ENCODE measurements at places on chromosomes 7 and 10. TPM values are rescaled to one million over a fixed set of nuclear protein-coding genes. Genes with fewer than 3 reads are reported as not detected.

The ZNF804B gene
- not detected for total RNA-seq

The ACSL5 gene
- not detected for total RNA-seq

The HOXA7 gene
- total RNA-seq = not detected

The PNLIPRP1 gene
- total RNA-seq = not detected

- H3K36me3 ChIP-seq = no peaks in the 10 kb centered on the region
- peaks cover 18% of the 10 kb centered on the region for H3K4me1 ChIP-seq
- H3K27me3 ChIP-seq = no peaks in the 10 kb centered on the region
- DNase-seq = no peak
- no peak overlapping the region for H3K4me3 ChIP-seq
Measured at GRCh38 chr7:52140851-52141250, 824.2 kb upstream of the COBL start.

- peaks cover 47% of the 10 kb centered on the region for H3K27me3 ChIP-seq
- no peak for DNase-seq
- H3K4me1 ChIP-seq = no peaks in the 10 kb centered on the region
- no peak overlapping the region for H3K27ac ChIP-seq
- H3K36me3 ChIP-seq = no peaks in the 10 kb centered on the region
- H3K4me3 ChIP-seq = no peak overlapping the region
Measured at GRCh38 chr7:113370910-113371309, 252.6 kb upstream of the SMIM30 start.

- H3K27ac ChIP-seq = no peak overlapping the region
- H3K4me3 ChIP-seq = no peak overlapping the region
- no peaks in the 10 kb centered on the region for H3K27me3 ChIP-seq
- H3K4me1 ChIP-seq = peaks cover 7% of the 10 kb centered on the region
- no peak for DNase-seq
Measured at GRCh38 chr10:33117816-33118215, 159.8 kb upstream of the ITGB1 start.

- no peaks in the 10 kb centered on the region for H3K27me3 ChIP-seq
- no peaks in the 10 kb centered on the region for H3K36me3 ChIP-seq
- no peak overlapping the region for H3K27ac ChIP-seq
- H3K4me3 ChIP-seq = no peak overlapping the region
- H3K4me1 ChIP-seq = no peaks in the 10 kb centered on the region
Measured at GRCh38 chr7:54811041-54811845, 52.2 kb upstream of the SEC61G start.

DNA sequence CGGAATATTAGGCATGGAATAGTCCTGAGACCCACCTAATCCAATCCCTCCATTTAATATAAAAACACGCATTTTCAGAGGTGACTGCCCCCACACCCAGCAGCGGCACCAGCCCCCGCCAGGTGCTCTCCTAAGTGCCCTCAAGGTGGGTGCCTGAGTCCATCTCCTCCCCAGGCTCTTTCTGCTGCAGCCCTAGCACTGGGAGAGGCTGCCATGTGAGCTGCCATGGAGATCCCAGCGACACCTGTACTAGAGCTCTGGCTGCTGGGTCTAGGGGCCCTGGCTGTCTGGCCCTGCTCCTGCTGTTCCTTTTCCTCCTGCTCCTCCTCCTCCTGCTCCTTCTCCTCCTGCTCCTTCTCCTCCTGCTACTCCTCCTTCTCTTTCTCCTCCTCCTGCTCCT is 191.1 kb upstream of the BMPER start:
- H3K4me1 ChIP-seq = peaks cover 8% of the 10 kb centered on the region
- H3K27ac ChIP-seq = no peak overlapping the region
- DNase-seq = no peak
- no peak overlapping the region for H3K4me3 ChIP-seq

- DNase-seq = peak; percentile 43
- no peak overlapping the region for H3K27ac ChIP-seq
- H3K4me3 ChIP-seq = peak overlapping the region; percentile 2
Measured at GRCh38 chr10:101215397-101216206, 13.7 kb downstream of the LBX1 start.

DNA sequence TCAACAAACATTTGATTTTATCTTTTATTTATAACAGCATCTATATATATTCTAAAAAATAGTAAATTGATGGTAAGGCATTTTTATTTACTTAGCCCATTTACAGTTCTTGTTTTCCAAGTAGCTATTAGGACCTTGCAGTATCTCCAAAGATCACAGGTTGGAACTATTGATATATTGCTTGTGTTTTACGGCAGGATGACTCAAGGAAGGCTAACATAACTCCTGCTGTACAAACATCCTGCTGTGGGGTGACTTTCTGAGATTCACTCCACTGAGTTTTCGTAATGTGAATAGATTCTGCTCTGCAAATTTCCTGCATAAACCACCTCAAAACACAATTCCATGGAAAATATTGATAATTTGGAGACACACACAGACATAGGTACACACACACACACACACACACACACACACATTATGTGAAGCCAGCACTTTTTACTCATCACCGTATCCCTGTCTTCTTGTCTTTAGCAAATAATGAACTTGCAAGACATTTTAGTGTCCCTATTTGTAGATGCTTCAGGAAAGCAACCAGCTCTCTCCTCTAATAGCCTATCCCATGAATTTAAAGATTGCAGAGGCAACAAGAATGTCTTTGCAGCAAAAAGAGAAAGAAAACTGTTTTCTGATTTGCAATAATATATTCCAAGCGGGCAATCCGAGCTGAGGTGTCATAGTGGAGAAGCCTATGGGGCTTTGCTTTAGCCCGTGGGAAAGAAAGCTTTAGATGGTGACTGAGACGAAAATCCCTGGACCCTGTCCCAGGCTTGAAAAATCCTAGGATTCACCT is 722 bp downstream of the AGR2 start:
- no peaks in the 10 kb centered on the region for H3K4me1 ChIP-seq
- H3K27ac ChIP-seq = no peak overlapping the region
- no peak overlapping the region for H3K4me3 ChIP-seq
- no peak for DNase-seq

- no peak for DNase-seq
- H3K36me3 ChIP-seq = no peaks in the 10 kb centered on the region
- peaks cover 17% of the 10 kb centered on the region for H3K4me1 ChIP-seq
- no peaks in the 10 kb centered on the region for H3K27me3 ChIP-seq
Measured at GRCh38 chr7:30863706-30864035, 48.0 kb upstream of the AQP1 start.

- H3K27me3 ChIP-seq = no peaks in the 10 kb centered on the region
- H3K36me3 ChIP-seq = peaks cover 6% of the 10 kb centered on the region
- DNase-seq = no peak
- H3K27ac ChIP-seq = no peak overlapping the region
Measured at GRCh38 chr10:63596924-63597323, 75.7 kb downstream of the REEP3 start.

DNA sequence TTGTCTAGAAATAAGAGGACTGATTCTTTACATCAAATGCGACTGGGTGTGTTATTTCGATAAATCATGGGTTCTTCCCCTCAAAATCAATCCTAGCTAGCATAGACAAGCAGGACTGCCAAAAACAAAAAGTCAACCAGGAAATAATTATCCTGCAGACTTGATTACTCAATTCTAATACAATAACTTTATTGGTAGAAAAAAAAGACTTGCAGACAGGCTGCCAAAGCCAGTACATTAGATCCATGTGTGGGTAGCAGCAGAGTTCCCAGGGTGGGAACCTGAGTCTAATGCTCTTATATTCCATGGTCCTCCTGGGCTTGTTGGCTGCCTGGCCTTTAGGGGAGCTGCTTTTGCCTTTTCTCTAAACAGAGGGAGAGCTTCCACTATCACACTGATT is 7.8 kb downstream of the AFAP1L2 start:
- no peak for DNase-seq
- no peak overlapping the region for H3K4me3 ChIP-seq
- H3K27ac ChIP-seq = no peak overlapping the region
- H3K4me1 ChIP-seq = peaks cover 14% of the 10 kb centered on the region
